ENCODE measurements at places on chromosomes 12 and 14. TPM values are rescaled to one million over a fixed set of nuclear protein-coding genes. Genes with fewer than 3 reads are reported as not detected.
A peak's percentile ranks its signal among the peaks of the same experiment; 100 is the strongest.

NELL2 gene
- 0.07 TPM for polyA plus RNA-seq

IAPP gene
- not detected for polyA plus RNA-seq

CLEC12A gene
- polyA plus RNA-seq: not detected

CABP1 gene
- polyA plus RNA-seq: 0.03 TPM

PLBD2 gene
- polyA plus RNA-seq: 7.2 TPM

CIROP gene
- not detected for polyA plus RNA-seq

CD27 gene
- not detected for polyA plus RNA-seq

EML5 gene
- 0.69 TPM for polyA plus RNA-seq

LRRC43 gene
- polyA plus RNA-seq: not detected

PLBD1 gene
- polyA plus RNA-seq: not detected

SELPLG gene
- 0.63 TPM for polyA plus RNA-seq

STAB2 gene
- under 0.01 TPM for polyA plus RNA-seq

CCDC60 gene
- not detected for polyA plus RNA-seq

- DNase-seq: no peak
Observed at GRCh38 chr14:103737432-103738045, 21.9 kb downstream of the ZFYVE21 start.

GRCh38 chr12:95966287-95966870, 23.2 kb downstream of the AMDHD1 start:
- peak; percentile 19 for DNase-seq

GRCh38 chr12:72957454-72957853, 685.3 kb downstream of the TRHDE start:
- DNase-seq: peak; percentile 14

- DNase-seq: no peak
Observed at GRCh38 chr14:55822906-55823305, 242.9 kb downstream of the KTN1 start.

- no peak for DNase-seq
Observed at GRCh38 chr12:43357141-43357540, 194.9 kb downstream of the ADAMTS20 start.

- peak; percentile 12 for DNase-seq
Observed at GRCh38 chr14:59103396-59103795, 85.1 kb upstream of the DAAM1 start.

DNA sequence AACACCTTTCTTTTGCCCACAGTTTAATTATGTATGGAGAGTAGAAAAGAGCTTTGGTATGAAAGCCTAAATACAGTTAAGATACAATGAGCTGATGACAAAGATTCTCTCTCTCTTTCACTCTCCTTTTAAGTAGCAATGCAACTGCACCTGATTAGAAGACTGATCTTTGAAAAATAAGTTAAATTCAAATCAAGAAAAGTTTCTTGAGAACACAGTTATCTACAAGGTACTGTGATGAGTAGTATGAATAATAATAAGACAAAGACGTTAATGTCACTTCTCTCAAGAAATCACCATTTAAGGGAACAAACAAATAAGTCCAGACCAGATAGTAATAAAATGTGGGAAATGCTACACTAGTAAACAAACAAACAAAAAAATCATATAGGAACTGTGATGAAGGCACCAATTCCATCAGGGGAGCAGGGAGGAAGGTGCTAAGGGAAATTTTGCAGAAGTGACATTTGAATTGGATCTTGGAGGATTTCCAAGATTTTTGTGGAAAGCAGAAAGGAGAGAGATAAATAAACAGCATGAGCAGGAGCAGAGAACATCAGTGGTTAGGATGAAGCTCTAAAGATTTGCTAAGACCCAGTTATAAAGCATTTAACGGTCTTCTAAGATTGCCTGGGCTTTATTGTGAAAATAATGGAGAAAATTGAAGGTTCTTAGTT, 65.2 kb upstream of the STK38L start:
- no peak for DNase-seq

GRCh38 chr12:61916831-61917230, 343.4 kb upstream of the USP15 start:
- no peak for DNase-seq

GRCh38 chr12:95326855-95327254, 109.2 kb downstream of the VEZT start:
- DNase-seq: no peak

DNA sequence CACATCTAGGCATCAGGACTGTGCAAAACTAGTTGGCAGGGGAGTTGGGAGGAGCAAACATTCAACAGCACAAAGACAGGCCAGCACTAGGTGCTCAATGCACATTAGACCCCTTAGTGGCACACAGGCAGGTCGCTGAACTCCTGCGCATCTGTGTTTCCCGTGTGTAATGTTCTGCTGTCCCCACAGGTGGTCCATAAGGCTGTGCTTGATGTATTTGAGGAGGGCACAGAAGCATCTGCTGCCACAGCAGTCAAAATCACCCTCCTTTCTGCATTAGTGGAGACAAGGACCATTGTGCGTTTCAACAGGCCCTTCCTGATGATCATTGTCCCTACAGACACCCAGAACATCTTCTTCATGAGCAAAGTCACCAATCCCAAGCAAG, 11.2 kb downstream of the SERPINA3 start:
- no peak for DNase-seq

GRCh38 chr14:72518809-72519377, 375.0 kb downstream of the DPF3 start:
- DNase-seq: no peak

DNA sequence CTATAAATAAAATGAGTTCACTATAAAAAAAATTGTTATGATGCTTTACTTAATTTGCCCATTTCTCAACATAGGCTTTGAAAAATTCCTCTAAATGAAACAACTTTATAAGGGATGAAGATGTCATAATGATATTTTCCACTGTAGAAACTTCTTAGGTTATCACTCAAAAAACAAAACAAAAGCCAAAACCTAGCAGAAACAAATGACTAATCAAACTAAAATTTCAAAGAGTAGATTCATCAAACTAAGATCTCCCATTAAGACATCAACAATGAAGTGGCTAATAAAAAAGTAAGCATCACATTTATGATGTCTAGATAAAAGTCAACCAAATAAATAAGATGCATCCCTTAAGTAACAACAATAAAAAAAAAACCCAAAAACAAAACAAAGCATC, 36.9 kb upstream of the TTC7B start:
- no peak for DNase-seq

GRCh38 chr12:9662488-9662887, 7.0 kb upstream of the CLEC2D start:
- no peak for DNase-seq

DNA sequence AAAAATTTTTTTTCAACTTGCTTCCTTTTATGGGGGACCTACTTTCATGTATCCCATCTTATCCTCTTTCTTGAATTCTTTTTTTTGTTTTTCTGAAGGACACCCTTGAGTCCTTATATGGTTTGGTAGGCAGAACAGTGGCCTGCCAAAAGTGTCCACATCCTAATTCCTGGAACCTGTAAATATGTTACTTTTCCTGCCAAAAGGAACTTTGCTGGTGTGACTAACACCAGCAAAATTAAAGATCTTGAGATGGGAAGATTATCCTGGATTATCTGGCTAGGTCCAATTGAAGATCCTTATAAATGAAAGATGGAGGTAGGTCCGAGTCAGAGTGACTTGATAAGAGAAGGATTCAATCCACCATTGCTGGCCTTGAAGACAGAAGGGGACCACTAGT, 5.3 kb downstream of the NUBPL start:
- no peak for DNase-seq

GRCh38 chr12:2687058-2687457, 107.7 kb upstream of the FKBP4 start:
- no peak for DNase-seq

DNA sequence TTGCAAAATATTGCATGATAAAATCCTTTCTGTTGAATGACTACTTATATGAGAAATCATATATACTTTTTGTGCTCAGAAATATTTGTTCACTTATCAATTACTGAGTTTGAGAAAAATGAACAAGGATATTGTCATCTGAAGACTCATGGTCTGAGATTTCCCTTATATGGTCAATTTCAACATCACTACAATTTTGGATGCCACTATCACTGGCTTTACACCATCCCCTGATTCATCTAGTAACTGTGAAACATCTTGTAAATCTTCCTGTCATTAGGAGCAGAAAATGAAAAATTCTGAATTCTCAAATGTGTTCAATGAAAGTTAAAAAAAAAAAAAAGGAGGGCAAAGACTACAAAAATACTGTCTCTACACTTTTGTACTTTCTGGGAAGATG, 21.8 kb upstream of the GXYLT1 start:
- no peak for DNase-seq

DNA sequence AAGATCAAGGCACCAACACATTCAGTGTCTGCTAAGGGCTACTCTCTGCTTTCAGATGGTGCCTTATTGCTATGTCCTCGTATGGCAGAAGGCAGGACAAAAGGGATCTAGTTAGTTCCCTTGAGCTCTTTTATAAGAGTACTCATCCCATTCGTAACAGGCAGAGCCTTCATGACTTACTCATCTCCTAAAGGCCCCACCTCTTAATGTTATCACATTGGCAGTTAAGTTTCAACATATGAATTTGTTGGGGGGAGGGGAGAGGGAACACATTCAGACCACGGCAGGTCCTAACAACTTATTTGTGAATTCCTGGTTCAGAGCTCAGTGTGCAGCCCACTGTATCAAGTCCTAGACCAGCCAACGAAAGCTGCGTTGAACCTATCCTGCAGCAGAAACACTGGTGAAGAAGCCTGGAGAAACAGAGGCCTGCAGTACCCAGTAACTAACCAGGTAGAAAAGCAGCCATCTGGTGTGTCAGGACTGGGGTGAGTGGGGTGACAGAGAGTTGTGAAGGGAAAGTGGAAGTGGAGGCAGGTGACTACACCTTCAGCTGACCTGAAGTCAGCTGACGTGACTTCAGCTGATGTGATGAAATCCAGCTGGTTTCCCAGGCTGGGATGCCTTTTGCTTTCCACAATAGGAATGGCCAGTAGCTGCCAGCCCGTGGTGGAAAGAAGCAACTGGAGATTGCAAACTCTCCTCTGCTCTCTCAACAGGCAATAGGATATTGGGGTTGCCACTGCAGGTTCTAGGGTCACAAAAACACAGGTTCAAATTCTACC, 101.6 kb upstream of the PLXNC1 start:
- peak; percentile 75 for DNase-seq

DNA sequence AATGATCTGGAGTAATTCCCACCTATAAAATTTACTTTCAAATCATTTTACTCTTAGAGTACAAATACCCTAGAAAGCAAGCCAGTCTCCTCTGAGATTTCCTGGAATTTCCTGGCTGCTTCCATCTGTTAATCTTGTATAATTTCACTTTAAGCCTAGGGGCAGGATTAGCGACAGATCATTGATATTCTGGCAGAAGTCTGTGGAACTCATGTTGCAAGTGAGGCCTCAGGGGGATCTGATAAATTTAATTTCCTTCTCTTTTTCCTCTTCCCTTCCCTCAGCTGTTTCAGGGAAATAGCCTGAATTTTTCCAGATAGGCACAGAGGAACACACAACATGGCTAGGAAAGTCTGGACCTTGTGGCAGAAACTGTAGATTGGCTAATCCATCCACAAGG, 5.9 kb upstream of the KRT6A start:
- DNase-seq: no peak

GRCh38 chr12:3712209-3712992, 40.5 kb downstream of the CRACR2A start:
- DNase-seq: no peak

GRCh38 chr14:86027990-86028389, 498.0 kb downstream of the FLRT2 start:
- no peak for DNase-seq

GRCh38 chr12:44961887-44962286, 85.8 kb upstream of the NELL2 start:
- DNase-seq: no peak

DNA sequence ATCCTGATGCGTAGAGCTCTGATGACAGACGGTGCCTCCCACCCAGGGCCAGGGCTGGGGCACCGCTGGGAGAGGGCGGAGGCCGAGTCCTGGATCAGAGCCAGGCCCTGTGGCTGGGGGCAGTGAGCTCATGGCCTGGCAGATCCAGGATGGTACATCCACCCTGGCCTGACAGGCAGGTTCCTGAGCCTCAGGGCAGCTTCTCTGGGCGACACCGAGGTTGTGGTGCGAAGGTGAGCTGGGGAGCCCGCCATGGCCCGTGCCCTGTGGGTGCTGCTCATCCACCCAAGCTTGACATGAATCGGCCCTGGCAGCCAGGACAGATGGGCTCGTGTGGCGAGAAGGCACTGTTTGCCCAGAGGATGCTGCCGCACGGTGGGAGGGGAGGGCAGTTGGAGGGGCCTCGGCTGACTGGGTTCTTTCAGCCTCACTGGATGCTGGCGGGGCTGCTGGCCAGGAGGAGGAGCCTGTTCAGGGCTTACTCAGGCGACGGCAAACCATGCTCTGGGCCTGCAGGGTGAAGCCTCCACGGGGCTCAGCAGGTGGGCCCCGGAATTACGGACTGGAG, 16.6 kb downstream of the LRTM2 start:
- no peak for DNase-seq

GRCh38 chr14:60485057-60485597, 736 bp downstream of the C14orf39 start:
- no peak for DNase-seq

DNA sequence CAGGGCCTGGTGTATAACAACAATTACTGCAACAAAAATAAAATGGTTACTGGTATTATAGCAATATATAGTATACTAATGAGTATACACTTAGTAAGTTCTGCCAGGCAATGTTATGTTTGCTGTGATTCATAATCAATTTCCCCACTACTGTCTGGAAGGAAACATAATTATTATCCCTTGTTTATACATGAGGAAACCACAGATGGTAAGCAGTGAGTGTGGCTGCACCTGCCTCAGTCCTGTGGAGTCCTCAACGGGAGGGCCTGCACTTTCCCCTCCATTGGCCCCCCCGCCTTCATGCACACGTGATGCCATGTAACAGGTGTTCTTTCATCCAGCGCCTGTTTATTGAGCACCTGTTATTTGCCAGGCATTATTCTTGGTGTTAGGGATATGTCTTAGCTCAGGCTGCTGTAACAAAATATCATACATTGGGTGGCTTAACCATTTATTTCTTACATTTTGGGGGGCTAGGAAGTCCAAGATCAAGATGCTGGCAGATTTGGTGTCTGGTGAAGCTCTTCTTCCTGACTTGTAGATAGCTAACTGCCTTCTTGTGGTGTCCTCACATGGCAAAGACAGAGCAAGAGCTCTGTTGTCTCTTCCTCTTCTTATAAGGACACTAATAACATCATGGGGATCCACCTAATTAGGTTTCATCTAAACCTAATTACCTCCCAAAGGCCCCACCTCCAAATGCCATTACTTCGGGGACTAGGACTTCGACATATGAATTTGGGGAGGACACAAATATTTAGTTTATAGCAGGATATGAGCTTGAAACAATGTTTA, 59.5 kb upstream of the CHGA start:
- DNase-seq: no peak
